ENCODE measurements at places on chromosomes 11 and 22. TPM values are rescaled to one million over a fixed set of nuclear protein-coding genes. Genes with fewer than 3 reads are reported as not detected.

DNA sequence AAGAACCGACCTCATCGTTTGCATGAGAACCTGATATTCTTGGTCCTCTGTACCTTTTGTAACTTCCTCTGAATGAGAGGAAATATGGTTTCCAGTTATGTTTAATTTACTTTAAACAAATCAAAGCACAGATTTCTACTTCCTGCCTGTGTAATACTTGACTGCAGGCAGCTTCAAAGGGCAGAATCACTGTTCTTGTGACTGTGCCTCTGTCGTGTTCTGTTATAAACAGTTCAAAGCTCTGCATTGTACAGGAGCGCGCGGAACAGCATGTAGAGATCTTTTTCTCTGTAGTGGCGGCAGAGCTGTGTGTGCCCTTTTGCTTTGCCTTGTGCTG lies 73.2 kb upstream of the CLDN5 start:
- DNase-seq, result no peak

- DNase-seq, result no peak
Observed at GRCh38 chr11:30465623-30466022, 120.5 kb downstream of the MPPED2 start.

DNA sequence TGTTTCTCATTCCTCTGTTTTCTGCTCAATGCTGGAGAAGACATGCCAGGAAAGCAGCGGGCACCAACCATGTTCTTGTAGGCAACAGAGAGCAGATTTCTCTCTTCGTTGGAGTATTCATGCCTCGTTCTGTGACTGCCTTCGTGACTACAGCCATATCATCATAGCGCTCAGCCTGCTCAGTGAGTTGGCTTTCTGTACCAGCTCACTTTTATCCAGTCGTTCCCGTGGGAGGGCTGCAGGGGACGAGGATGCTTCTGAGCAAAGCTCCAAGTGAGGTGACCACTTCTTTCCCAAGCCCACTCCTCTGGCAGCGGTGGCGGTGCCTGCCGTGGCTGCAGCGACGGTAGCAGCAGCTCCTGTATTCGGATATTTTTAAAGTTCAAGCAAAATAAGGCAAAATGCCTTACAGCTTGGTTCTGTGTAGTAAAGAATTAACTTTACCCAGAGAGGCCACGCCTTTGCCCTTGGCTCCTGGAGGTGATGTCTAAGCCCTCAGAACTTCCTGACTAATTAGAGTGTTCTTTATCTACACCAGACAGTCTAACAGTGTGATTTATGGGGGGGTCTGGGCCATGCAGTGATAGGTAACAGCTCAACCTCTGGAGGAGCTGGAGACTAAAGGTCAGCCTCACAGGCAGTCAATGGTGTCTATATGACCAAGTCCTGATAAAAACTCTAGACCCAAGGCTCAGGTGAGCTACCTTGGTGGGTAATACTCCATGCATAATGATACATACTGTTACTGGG lies 35.3 kb downstream of the LDHAL6A start:
- no peak for DNase-seq

DNA sequence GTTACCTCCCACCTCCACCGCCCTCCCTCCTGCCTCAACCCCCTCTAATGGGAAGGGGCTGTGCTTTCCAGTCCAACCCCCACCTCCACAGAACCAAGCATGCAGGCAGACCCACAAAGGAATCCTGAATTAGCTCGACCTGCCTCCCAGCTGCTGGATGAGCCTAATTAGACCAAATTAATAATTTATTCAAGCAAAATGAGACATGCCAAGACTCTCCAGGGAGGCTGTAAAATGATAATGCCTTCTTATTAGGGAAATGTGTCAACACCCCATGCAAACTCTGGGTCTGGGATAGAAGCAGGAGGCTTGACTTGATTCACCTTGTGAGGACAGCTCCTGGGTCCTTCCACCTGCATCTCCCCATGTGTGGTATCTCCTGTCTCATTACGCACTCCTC lies 59.4 kb upstream of the HMGXB4 start:
- DNase-seq, result no peak

DNA sequence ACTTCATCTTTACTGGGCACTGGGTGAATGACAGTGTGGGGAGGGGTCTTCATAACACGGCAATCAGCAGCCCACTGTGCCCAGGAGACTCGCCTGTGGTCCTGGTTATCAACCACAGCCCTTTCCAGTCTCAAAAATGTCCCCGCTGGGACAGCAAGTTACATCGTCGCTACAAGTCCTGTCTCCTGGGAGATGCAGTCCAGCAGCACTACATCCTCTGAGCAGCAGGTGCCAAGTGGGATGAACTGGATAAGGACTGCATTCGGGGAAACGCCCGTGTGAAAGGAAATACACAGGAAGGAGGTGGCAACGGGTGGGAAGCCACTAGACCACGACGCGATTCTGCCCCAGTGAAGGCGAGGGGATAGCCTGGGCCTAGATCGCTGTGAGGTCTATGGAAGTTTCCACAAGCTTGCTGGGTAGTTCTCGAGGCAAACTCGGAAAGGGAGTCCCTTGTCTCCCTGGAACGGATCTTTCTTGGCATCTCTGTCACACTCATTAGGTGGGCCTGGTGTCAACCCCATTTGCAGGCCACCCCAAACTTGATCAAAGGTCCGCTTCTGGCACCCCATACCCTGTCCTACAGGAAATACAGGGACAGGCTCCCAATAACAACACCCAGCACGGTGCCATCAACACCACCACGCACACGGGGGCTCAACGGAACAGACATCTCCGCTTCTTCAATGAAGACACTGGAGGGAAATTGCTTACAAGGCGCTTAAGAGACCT lies 4.4 kb downstream of the ASCL2 start:
- DNase-seq, result no peak

DNA sequence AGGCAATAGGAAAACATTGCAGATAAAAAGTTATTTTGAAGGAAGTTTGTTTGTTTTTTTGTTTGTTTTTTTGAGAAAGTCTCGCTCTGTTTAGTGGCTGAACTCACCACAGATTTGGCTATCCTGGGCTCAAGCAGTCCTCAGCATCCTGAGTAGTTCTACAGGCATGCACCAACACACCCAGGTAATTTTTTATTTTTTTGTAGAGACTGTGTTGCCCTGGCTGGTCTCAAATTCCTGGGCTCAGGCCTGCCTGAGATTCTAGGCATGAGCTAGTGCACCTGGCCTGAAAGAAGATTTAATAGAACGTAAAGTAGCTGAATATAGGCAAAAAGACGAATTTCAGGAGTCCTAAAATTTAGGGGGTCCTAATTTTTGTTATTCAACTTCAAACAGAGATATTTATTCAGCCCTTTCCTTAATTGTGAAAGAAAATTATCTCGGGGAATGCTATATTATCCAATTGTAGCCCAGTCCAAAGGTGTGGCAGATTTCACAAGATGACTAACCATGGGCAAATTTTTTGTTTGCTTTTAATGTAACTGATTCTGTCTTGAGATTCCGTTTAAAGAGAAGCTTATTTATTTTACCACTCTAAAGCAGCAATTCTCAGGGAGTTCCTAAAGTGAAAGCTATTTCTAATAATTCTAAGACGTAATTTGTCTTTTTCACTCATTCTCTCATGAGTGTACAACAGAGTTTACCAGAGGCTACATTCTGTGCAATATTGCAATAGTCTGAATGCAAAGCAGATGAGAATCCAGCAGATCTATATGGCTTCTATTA lies 940 bp downstream of the IL18 start:
- DNase-seq, result no peak

DNA sequence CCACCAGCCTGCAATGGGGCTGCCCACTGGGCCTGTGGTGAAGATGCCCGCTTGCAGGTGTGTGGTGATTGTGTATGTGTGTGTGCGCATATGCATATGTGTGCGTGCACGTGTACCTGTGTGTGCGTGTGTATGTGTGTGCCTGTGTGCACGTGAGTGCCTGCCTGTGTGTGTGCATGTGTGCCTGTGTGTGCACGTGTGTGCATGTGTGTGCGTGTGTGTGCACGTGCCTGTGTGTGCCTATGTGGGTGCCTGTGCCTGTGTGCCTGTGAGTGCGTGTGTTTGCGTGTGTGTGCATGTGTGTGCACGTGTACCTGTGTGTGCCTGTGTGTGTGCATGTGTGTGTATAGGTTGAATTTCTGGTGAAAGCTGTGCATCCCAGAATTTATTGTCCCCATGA lies 2.4 kb upstream of the MUC6 start:
- no peak for DNase-seq

Gene OR52N4
- polyA plus RNA-seq, result not detected

Gene EHF
- 0.14 TPM for polyA plus RNA-seq

Gene LMNTD2
- polyA plus RNA-seq, result 0.50 TPM
